ENCODE measurements at places on chromosomes 2 and 18.

DNA sequence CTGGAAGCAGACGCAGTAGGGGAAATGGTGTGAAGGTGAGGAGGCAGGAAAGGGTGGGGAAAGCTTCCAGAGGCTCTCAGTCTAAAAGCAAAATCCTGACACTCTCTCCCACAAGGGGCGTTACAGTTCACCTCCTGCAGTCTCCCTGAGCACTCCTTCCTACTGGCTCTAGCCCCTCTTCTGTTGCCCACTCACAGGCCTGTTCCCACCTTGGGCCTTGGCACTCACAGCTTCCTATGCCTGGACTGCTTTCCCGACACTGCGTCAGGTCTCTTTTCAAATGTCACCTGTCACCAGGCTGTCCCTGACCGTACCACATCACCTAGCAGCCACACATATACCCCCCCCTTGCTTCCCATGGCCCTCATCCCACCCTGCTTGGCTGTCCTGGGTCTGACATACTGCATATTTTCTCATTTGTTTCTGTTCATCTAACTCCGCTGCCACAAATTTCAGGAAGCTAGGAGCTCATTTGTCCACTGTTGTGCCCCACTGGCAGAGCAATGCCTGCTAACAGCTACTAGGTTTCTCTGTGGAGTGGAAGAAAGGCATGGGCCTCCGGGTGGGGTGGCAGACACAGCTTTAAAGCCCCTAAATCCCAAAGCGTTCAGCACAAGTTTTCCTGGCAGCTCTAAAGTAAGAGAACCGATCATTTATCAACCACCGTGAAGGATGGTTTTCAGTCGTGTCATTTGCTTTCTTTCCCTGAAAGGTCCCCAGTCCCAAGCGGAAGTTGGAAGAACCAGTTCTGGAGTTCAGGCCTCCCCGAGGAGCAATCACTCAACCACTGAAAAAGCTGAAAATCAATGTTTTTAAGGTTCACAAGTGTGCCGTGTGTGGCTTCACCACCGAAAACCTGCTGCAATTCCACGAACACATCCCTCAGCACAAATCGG, 118.8 kb downstream of the ZNF532 start:
- no peak for DNase-seq

- DNase-seq: no peak
Measured at GRCh38 chr2:88866756-88867155, 175.3 kb downstream of the RPIA start.

- no peak for DNase-seq
Measured at GRCh38 chr18:9113468-9114149, 11.1 kb downstream of the NDUFV2 start.

GRCh38 chr18:12442946-12443345, 35.2 kb downstream of the PRELID3A start:
- DNase-seq: no peak

DNA sequence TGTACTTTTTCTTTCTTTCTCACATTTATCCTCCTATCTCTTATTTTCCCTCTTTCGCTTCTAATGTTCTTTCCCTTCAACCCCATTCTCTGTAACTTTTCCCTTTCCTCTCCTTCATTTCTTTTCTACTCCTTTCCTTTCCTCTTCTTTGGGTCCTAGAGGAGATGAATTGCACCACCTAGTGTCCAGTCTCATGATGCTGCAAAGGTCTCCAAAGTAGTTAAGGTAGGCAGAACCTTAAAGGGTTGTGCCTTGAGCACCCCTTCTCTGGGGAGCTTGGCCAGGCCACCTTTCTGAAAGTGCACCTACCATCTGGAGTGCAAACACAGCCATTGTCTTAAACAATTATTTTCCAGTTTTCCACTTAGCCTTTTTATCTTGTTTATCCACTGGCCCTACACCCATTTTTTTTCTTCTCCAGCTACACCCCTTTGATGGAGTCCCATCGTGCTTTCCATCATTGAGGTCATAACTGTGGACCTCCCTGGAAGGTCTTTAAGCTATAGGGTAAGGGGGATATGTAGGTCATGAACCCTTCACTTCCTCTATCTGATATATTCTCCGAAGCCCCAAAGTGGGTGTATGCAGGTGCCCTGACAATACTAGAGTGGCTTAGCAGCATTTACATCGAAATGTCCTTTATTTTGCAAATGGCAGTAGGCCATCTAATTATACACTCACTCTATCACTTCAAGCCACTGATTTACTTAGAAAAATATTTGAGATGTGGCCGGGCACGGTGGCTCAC, 155.9 kb downstream of the ESCO1 start:
- DNase-seq: no peak
